ENCODE measurements at places on chromosomes 2 and 18.
A peak's percentile ranks its signal among the peaks of the same experiment; 100 is the strongest.

GRCh38 chr18:813172-814071 is 1.4 kb upstream of the YES1 start:
- peak overlapping the region; percentile 95 for H3K4me3 ChIP-seq
- no peak for ATAC-seq
- H3K27me3 ChIP-seq = no peaks in the 10 kb centered on the region
- peak overlapping the region; percentile 96 for H3K27ac ChIP-seq

DNA sequence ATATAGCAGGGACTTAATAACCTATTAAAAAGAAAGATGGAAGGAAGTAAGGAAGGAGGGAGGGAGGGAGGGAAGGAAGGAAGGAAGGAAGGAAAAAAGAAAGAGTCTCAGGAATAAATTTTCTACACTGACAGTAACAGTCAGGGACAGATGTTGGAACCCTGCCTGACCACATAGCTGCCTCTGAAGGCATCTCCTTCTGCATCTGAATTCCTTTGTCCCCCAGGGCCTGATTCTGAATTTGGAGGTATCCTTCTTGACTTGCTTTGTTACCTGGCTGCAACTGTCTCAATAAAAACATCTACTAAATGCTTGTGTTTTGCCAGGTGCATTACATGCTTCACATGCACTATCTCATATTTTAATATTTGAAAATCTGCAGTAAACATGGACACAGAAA is 17.4 kb upstream of the LRATD1 start:
- no peaks in the 10 kb centered on the region for H3K36me3 ChIP-seq
- no peaks in the 10 kb centered on the region for H3K4me1 ChIP-seq
- ATAC-seq = no peak
- no peaks in the 10 kb centered on the region for H3K27me3 ChIP-seq

GRCh38 chr18:55525845-55526244 is 62.1 kb downstream of the TCF4 start:
- no peaks in the 10 kb centered on the region for H3K4me1 ChIP-seq
- H3K27ac ChIP-seq = no peak overlapping the region
- no peak for ATAC-seq
- no peaks in the 10 kb centered on the region for H3K27me3 ChIP-seq

DNA sequence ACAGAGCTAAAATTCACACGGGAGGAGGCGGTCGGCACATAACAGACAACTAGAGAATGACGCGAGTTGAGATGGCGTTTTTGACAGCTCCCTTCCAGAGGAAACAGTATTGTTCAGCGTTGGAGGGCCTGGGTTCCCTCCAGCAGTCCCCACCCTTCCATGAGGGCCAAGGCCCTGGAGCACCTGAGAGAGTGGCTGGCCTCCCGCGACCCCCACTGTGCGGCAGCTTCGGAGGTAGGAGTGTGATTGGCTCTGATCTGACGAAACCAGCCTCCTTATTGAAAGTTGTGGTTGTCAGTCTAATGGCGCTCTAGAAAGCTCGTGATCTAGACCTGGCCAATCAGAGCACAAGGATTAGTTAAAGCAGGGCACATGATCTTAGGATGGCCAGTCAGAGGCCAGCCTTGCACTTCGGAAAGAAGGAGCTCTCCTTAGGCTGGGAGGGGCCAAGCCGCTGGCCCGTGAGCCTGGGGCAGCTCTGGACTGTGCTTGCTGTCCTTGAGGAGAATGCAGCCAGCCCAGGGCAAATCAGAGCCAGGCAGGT is 104.5 kb upstream of the CELF4 start:
- H3K4me3 ChIP-seq = no peak overlapping the region
- no peaks in the 10 kb centered on the region for H3K27me3 ChIP-seq
- no peak for ATAC-seq
- no peak overlapping the region for H3K27ac ChIP-seq
- H3K4me1 ChIP-seq = no peaks in the 10 kb centered on the region
- no peaks in the 10 kb centered on the region for H3K36me3 ChIP-seq

GRCh38 chr2:212990697-212991096 is 160.7 kb downstream of the IKZF2 start:
- no peak overlapping the region for H3K4me3 ChIP-seq
- no peaks in the 10 kb centered on the region for H3K36me3 ChIP-seq
- no peaks in the 10 kb centered on the region for H3K27me3 ChIP-seq

DNA sequence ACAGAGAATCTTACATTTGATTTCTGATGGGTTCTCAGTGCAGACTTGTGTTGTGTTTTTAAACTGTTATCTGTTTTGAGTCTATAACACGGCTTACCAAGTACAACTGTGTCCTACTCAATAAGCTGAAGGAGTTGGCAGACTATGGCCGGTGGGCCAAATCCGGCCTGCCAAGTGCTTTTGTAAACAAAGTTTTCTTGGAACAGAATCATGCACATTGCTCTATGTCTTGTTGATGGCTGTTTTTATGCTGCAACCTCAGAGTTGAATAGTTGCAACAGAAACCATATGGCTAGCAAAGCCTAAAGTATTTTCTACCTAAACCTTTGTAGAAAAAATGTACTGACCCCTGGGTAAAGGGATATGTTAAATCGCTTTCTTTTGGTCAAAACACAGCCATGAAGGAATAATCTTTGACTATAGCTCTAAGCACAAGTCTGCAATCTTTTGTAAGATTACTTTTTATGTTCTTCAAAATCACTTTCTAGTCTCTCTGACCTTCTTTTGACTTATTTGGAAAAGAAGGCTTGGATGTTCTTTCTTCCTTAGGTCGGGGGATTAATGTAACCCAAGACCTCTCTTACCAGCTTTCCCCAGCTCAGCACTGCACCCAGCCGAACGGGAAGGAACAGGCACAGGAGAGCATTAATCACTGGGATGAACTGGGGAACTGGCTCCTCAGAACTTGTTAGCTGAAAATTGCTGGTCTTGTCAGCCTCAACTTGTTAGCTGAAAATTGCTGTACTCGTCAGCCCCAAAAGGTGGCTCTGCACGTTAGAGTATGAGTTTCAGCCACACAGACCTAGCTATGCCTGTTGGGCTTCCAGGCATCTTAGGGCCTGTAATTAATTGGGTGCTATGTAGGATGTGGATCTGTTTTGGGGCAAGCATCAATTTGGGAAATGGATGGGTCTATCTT is 75.4 kb downstream of the CD8B2 start:
- H3K4me3 ChIP-seq = no peak overlapping the region
- H3K27me3 ChIP-seq = no peaks in the 10 kb centered on the region
- peak; percentile 32 for ATAC-seq
- no peaks in the 10 kb centered on the region for H3K36me3 ChIP-seq
- H3K4me1 ChIP-seq = peaks cover 70% of the 10 kb centered on the region

DNA sequence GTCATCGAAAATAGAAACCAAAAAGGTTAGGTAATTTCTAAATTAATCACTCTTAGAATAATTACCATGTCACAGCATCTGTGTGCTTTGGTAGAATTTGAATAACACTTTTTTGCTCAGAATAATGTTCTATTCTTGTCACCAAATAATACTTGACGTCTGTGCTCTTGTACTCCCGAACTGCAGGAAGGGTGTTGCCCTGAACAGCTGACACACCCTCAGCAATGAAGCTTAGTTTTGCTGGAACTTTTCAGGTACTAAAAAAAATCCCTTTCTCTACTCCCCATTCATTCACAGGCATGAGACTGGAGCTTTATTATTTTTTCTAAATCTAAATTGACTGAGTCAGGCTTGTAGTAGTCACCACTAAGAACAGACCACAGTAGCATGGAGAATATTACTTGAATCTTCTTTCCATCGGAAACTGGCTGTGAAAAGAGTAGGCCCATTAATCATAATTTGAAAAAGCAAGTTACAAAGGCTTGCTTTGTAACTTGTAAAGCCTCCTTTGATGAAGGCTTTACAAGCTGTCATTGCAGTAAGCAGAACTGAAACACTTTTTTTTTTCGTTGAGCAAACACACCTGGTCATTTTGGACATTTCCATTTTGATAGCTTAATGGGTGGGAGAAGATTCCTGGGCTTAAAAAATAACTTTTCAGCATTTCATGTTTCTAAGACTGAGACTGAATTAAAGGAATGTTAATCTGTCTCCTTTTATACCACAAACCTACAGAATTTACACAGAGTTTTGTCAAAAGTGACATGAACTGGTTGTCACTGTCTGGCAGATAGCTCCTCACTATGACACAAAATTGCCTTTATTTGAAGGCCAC is 70.3 kb upstream of the PELI1 start:
- peaks cover 10% of the 10 kb centered on the region for H3K4me1 ChIP-seq
- no peak overlapping the region for H3K4me3 ChIP-seq
- H3K27me3 ChIP-seq = no peaks in the 10 kb centered on the region
- no peaks in the 10 kb centered on the region for H3K36me3 ChIP-seq
- H3K27ac ChIP-seq = peak overlapping the region; percentile 53
- ATAC-seq = peak; percentile 84

DNA sequence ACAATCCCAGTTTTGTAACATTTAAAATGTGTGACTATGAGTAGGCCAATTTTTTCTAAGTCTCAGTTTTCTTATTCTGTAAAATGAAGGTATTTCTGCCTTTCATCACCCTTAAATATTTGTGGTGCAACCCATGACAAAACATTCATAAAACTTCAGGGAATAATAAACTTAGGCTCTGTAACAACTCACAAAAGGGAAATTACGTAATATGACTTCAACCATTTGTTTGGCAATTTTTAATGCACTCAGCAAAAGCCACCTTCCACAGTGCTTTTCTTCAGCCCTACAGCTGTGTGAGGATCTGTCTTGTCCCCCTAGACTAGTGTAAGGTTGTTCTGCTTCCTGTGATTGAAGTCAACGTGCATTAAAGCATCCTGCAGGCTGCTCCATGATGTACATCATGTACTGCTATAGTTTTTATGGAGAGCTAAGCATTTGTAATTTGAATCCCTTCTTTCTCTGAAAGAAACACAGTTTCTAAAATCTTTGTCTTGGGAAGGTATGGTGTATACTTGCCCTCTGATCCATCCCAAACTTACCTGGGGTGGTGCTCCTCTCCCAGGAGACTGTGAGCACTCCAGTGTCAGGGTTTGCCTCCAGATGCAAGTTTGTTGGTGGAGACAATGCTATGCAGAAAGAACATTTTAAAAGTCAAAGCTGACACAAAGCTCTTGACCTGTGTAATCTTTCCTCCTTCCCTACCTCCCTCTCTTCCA is 39.1 kb downstream of the FN1 start:
- H3K27me3 ChIP-seq = no peaks in the 10 kb centered on the region
- H3K27ac ChIP-seq = peak overlapping the region; percentile 75
- H3K4me1 ChIP-seq = peaks cover 58% of the 10 kb centered on the region
- H3K36me3 ChIP-seq = peaks cover 91% of the 10 kb centered on the region
- H3K4me3 ChIP-seq = no peak overlapping the region

DNA sequence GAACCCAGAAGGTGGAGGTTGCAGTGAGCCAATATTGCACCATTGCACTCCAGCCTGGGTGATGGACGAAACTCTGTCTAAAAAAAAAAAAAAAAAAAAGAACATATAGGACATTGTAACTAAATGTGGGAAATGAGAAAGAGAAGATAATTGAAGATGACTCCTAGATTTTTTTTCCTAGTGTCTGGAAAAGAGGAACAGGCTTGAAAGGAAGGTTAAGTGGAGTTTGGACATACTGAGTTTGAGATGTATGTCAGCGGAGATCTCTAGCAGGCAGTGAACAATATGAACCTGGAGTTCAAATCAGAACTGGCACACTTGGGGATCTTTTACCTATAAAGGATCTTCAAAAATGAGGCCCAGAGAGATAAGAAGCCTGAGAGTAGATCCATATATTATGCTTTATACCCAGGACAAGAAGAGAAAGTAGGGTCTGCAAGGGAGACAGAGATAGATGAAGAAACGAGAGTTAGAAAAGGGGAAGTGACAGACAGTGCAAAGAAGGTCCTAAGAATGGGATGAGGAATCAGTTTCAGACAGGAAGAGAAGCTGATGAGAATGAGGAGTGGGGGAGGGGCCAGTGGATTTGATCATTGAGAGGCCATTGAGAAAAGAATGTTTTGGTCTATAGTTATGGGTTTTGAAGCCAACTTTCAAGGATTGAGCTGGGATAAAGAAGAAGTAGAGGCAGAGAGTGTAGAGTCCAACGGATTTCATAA is 46.9 kb upstream of the CD28 start:
- no peak overlapping the region for H3K27ac ChIP-seq
- no peak for ATAC-seq
- no peaks in the 10 kb centered on the region for H3K4me1 ChIP-seq
- no peak overlapping the region for H3K4me3 ChIP-seq
- H3K27me3 ChIP-seq = no peaks in the 10 kb centered on the region

GRCh38 chr2:173654896-173655265 is 300.2 kb downstream of the CDCA7 start:
- no peaks in the 10 kb centered on the region for H3K36me3 ChIP-seq
- no peak for ATAC-seq
- H3K27ac ChIP-seq = no peak overlapping the region
- H3K4me1 ChIP-seq = peaks cover 6% of the 10 kb centered on the region

DNA sequence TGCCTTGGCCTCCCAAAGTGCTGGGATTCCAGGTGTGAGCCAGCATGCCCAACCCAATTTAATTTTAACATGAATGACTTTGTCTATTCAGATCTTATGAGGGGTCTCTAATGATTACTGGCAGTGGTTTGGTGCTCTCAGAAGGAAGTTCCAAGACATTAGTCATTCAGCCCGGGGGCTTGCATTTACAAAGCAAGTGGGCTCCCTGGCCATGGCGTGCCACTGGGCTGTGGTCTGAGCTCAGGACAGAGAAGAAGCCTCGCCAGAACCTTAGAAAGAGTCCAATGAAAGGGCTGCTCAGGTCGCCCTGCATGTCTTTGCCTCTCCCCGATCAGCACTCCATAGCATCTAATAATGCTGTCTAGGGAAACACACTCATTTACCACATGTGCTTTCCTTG is 182.6 kb upstream of the CHAC2 start:
- H3K27me3 ChIP-seq = no peaks in the 10 kb centered on the region
- no peak overlapping the region for H3K4me3 ChIP-seq
- no peak for ATAC-seq
- no peaks in the 10 kb centered on the region for H3K4me1 ChIP-seq

- H3K4me1 ChIP-seq = no peaks in the 10 kb centered on the region
- H3K4me3 ChIP-seq = no peak overlapping the region
- H3K36me3 ChIP-seq = no peaks in the 10 kb centered on the region
- ATAC-seq = no peak
Observed at GRCh38 chr2:149650006-149650405, 62.4 kb upstream of the MMADHC start.

GRCh38 chr18:48919547-48919946 is 31.2 kb downstream of the SMAD7 start:
- no peak overlapping the region for H3K4me3 ChIP-seq
- H3K36me3 ChIP-seq = no peaks in the 10 kb centered on the region
- peaks cover 24% of the 10 kb centered on the region for H3K4me1 ChIP-seq
- ATAC-seq = no peak

- H3K27me3 ChIP-seq = no peaks in the 10 kb centered on the region
- H3K4me1 ChIP-seq = no peaks in the 10 kb centered on the region
- no peak overlapping the region for H3K27ac ChIP-seq
- H3K4me3 ChIP-seq = no peak overlapping the region
- no peak for ATAC-seq
- H3K36me3 ChIP-seq = no peaks in the 10 kb centered on the region
Observed at GRCh38 chr2:78541451-78542267, 483.8 kb upstream of the REG3G start.

- H3K27me3 ChIP-seq = no peaks in the 10 kb centered on the region
- no peaks in the 10 kb centered on the region for H3K36me3 ChIP-seq
- no peak overlapping the region for H3K27ac ChIP-seq
- no peak for ATAC-seq
- H3K4me1 ChIP-seq = peaks cover 62% of the 10 kb centered on the region
- no peak overlapping the region for H3K4me3 ChIP-seq
Observed at GRCh38 chr2:188523919-188524318, 232.2 kb downstream of the GULP1 start.

- no peak for ATAC-seq
- H3K4me1 ChIP-seq = peaks cover 10% of the 10 kb centered on the region
- no peak overlapping the region for H3K4me3 ChIP-seq
- peak overlapping the region; percentile 55 for H3K27ac ChIP-seq
Observed at GRCh38 chr2:85737961-85738360, 15.8 kb upstream of the ATOH8 start.
